NCI-H2227 treated with DMSO at 0.1 percent for 48 hours (cell line): ENCODE measurements at places on chromosomes 13 and 19.

- DNase-seq: peak; percentile 41
Measured at GRCh38 chr19:3801412-3802096, 15.4 kb upstream of the MATK start.

GRCh38 chr13:98940325-98941001 lies 37.4 kb downstream of the DOCK9 start:
- DNase-seq: no peak

DNA sequence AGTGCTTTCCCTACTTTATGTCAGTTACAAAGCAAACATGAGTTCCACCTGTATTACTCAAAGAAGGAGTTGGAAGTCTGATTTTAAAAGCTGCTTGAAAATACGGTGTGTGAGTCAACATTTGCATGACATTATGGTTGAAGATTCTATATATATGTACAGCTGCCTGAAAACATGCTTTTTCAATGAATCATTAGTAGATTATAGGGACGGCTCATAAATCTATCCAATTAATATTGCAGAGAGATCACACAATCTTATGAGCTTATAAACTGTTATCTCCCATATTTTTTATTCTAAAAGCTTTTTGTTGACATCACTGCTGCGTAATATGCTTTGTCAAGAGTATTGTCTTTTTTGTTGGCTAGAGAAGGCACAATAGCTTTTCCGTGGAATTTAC lies 873.8 kb downstream of the SLITRK6 start:
- no peak for DNase-seq

DNA sequence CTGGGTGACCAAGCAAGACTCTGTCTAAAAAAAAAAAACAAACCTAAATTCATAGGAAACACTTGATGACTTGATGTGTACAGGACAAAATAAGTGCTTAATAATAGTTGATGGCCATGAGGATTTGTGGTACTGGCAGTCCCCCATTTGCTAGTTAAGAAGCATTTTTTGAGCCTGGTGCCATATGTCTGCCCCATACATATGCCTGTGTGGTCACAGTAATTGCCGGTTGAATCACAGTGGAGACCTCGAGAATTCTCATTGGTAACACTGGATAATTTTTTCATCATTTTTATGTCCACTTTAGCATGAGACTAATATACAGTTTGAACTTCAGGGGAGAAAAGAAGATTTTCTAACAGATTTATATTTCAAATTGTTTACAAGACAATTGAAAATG lies 79.2 kb downstream of the LRCH1 start:
- no peak for DNase-seq

- no peak for DNase-seq
Measured at GRCh38 chr19:51503286-51503817, 1.8 kb upstream of the SIGLEC12 start.

DNA sequence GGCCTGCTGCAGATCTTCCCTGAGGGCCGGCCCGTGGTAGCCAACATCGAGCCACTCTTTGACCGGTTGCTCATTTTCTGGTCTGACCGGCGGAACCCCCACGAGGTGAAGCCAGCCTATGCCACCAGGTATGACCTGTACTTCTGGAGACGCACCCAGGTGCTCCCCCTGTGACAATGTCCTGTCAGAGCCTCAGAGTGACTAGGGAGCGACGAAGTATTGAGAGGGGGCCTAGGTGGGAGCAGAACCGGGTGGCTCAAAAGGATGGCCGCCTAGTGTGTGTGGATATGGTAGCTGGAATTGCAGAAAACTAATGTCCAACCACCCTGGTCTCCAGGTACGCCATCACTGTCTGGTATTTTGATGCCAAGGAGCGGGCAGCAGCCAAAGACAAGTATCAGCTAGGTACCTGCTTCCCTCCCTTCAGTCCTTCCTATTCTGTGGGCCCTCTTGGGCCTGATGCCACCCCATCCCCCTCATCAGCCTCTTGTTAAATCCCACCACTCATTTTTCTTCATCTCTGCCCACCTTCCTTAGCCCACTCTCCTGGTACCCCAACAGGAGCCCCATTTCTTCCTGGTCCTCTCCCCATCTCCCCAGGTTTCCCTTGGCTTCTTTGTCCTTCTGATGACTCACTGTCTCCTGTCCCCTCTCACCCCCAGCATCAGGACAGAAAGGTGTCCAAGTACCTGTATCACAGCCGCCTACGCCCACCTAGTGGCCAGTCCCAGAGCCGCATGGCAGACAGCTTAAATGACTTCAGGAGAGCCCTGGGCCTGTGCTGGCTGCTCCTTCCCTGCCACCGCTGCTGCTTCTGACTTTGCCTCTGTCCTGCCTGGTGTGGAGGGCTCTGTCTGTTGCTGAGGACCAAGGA lies 8.4 kb downstream of the EGLN2 start:
- DNase-seq: no peak

DNA sequence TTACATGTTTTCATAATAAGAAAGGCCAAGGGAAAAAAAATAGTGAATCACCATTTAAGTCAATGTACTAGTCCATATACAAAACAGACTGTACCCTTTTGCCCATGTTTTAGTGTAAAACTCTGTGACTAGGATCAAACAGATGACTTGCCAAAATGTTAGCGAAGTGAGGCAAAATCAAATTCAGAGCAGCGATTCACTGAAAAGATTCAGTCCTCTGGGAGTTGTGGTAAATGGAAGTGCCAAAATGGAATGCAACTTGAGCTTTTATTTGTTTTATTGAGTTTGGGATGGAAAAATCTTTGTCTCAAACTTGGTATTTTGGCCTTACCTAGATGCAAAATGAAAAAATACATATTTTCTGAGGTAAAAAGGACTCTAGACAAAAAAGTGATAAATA lies 9.1 kb downstream of the CDADC1 start:
- no peak for DNase-seq

DNA sequence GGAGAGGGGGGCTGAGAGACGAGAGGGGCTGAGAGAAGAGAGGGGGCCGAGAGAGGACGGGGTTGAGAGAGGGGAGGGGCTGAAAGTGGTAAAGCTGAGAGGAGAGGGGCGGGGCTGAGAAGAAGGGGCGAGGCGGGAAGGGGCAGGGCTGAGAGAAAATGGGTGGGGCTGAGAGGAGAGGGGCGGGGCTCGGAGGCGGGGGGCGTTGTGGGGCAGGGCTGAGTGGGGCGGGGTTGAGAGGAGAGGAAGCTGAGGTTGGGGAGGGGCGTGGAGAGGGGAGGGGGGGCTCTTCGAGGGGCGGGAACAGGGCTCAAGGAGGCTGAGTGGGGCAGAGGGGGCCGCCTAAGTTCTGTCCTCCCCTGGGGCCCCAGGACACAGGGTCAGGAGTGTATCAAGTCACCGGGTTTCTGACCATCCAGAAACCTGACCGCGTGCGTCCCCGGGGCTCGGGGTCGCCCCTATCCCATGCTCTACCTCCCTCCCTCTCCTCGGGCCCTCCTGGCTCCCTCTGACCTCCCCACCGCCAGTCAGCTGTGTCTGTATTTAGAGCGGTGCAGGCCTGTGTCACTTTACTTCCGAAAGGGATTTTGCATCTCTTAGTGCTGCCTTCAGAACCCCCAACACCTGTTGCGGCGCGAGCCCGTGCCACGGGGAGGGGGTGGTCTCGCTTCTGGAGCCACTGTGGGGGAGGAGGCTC lies 38.6 kb upstream of the SEMA6B start:
- DNase-seq: peak; percentile 29

- DNase-seq: no peak
Measured at GRCh38 chr13:94169454-94170144, 309.9 kb downstream of the DCT start.

- no peak for DNase-seq
Measured at GRCh38 chr19:45403781-45404556, 900 bp downstream of the PPP1R13L start.

DNA sequence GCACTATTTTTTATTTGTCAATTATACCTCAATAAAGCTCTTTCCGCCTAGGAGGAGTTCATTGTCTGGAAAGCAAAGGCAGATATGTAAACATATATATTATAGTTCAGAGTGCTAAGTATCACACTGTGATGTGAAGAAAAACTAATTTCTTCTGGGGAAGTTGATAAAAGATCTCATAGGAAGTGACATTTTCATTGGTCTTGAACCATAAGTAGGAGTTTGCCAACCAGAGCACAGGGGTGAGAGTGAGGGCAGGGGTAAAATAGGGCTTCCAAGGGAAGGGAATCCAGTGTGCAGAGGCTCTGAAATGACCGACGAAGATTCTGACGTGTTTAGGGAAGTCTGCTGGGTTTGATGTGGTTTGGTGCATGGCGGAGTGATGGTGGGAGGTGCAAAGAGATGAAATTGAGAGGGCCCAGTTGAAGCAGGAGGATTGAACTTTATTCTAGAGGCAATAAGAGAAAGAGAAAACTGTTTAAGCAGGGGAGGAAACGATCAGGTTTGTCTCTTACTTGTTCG lies 780 bp upstream of the GTF2F2 start:
- no peak for DNase-seq
